ENCODE measurements at places on chromosomes 13 and 19. TPM values are rescaled to one million over a fixed set of nuclear protein-coding genes. Genes with fewer than 3 reads are reported as not detected.

Gene ZNF90
- total RNA-seq: not detected

Gene ZNF253
- total RNA-seq: 1.8 TPM

Gene ANO8
- total RNA-seq: 34.8 TPM

Gene VSTM1
- total RNA-seq: not detected

Gene NKPD1
- not detected for total RNA-seq

Gene DCLK1
- total RNA-seq: 22.6 TPM

Gene MCOLN1
- total RNA-seq: 11.9 TPM

Gene CBY2
- total RNA-seq: not detected

Gene AP1M2
- not detected for total RNA-seq

Gene RFPL4AL1
- total RNA-seq: not detected

GRCh38 chr19:13363954-13364353 lies 142.3 kb downstream of the CACNA1A start:
- DNase-seq: no peak

GRCh38 chr19:31804668-31805067 lies 455.4 kb upstream of the TSHZ3 start:
- DNase-seq: no peak

GRCh38 chr19:54662730-54663129 lies at the start of gene LILRB4:
Gene LILRB4 (plus strand): TSS chr19:54662985. CDS start chr19:54663034, 49 bp downstream.
- DNase-seq: no peak

DNA sequence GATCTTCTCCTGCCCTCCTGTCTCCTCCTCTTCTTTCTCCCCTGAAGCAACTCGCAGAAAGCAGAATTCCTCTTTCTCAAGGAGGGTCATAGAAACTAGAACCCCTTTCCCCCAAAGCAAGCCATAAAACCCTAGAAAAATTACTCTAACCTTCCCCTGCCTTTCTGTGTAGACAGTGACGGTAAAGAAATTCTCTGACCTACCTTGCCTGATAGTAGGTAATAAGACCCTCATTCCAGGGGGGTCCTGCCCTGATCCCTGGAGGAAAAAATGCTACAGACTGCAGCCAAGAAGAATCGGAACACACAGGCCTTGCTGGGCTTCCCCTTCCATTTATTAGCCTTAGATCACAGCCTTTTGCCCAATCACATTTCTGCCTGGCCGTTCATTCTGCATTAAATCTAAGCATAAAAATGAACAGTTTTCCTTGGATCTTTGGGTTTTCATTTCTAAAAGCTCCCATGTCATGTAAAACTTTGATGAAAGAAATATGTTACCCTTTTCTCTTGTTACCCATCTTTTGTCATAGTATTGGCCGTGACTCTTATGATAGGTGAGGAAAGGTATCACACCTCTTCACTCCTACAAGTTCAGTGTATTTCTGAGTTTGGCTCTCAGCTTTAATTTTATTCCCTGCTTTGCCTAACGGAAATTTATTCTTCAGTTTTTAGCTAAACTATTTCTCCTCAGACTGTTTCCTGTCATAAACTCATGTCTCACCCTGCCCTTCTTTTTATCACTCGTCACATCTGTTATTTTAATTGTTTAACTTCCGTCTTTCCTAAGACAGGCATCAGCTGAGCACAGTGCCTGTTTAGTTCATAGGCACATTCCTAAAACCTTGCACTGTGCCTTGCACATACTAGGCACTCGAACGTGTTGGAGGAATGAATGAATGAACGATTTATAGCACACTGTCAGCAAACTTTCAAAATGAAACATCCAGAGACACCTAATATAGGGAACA lies 20.4 kb upstream of the CPB2 start:
- no peak for DNase-seq

GRCh38 chr19:2060884-2061494 lies 9.9 kb upstream of the MKNK2 start:
- peak; percentile 80 for DNase-seq

DNA sequence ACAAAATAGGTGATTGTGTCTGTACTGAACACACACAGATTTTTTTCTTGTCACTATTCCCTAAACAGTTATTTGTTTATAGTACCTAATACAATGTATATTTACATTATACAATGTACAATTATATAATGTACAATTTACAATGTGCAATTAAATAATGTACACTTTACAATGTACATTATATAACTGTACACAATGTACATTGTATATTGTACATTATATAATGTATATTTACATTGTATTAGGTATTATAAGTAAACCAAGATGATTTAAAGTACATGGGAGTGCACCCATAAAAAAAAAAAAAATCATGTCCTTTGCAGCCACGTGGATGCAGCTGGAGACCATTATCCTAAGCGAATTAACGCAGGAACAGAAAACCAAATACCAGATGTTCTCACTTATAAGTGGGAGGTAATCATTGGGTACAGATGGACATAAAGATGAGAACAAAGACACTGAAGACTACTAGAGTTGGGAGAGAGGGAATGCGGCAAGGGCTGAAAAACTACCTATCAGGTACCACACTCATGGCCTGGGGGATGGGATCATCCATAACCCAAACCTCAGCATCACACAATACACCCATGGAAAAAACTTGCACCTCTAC lies 68.1 kb downstream of the ABCC4 start:
- no peak for DNase-seq

DNA sequence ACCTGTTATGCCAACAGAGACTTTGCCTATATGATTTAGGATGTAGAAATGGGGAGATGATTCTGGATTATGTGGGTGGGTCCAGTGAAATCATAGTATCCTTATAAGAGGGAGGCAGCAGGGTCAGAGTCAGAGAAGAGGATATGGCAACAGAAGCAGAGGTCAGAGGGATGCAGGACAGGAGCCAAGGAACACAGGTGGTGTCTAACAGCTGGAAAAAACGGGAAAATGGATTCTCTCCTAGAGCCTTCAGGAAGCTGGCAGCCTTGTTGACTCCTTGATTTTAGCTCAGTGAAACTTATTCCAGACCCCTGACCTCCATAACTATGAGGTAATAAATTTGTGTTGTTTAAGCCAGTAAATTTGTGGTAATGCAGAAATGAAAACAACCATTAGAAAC lies 28.8 kb upstream of the OXGR1 start:
- DNase-seq: no peak

DNA sequence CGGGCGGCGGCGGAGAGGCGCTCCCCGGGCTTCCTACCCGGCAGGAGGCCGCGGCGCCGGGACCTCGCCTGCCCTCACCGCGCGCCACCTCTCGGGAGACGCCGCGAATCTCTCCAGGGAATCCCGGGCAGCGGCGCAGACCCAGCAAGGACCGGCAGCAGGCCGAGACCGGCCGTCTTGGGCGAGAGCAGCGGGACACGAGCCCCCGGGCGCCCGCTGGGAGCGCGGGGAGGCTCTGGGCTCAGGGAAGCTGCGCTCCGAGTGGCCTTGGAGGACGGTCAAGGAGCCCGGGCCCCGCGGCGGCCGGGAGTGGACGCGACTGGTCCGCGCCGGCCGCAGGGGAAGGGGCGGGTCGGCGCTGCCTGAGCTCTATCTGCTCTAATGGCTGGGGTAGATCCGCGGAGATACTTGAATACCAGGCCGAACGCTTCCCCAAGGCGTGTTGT lies 14.7 kb downstream of the CDX2 start:
- DNase-seq: no peak

DNA sequence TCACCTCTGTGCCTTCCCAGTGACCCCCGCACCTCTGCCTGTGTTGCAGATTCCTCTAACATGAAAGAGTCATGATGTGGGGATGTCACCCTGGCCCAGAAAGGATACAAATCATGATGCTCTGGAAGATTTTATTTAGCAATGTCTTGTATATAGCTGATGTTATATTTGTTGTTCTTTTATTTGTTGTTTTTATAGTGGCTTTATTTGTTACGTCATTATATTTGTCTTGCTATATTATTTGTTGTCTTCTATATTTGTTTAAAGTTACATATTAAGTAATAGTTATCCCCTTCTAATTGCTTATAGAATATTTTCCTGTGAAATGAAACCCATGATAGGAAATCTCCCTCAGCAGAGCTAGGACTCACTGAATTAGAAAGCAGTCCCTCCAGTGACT lies 1149.2 kb downstream of the UQCRFS1 start:
- no peak for DNase-seq

- no peak for DNase-seq
Measured at GRCh38 chr13:47656651-47657050, 344.4 kb downstream of the SUCLA2 start.

GRCh38 chr13:86601351-86601750 lies 802.1 kb upstream of the SLITRK6 start:
- DNase-seq: no peak

- DNase-seq: no peak
Measured at GRCh38 chr19:30689474-30689873, 317.3 kb downstream of the ZNF536 start.

- peak; percentile 85 for DNase-seq
Measured at GRCh38 chr19:55467236-55468053, 2.9 kb upstream of the C19orf85 start.

DNA sequence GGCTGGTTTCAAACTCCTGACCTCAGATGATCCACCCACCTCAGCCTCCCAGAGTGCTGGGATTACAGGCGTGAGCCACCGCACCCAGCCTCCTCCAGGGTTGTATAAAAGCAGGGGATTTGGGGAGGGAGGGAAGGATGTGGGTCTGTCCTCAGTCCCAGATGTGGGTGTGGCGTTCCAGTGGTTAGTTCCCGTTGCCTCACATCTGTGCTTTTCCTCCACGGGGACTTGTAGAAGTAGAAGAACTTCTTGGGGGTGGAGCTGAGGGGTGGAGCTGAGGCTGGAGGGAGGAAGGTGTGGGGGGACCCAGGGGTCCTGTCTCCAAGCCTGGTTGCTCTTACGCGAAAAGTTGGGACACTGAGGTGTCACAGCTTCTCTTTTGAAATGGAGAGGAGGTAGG lies 514 bp upstream of the MCEMP1 start:
- DNase-seq: no peak

DNA sequence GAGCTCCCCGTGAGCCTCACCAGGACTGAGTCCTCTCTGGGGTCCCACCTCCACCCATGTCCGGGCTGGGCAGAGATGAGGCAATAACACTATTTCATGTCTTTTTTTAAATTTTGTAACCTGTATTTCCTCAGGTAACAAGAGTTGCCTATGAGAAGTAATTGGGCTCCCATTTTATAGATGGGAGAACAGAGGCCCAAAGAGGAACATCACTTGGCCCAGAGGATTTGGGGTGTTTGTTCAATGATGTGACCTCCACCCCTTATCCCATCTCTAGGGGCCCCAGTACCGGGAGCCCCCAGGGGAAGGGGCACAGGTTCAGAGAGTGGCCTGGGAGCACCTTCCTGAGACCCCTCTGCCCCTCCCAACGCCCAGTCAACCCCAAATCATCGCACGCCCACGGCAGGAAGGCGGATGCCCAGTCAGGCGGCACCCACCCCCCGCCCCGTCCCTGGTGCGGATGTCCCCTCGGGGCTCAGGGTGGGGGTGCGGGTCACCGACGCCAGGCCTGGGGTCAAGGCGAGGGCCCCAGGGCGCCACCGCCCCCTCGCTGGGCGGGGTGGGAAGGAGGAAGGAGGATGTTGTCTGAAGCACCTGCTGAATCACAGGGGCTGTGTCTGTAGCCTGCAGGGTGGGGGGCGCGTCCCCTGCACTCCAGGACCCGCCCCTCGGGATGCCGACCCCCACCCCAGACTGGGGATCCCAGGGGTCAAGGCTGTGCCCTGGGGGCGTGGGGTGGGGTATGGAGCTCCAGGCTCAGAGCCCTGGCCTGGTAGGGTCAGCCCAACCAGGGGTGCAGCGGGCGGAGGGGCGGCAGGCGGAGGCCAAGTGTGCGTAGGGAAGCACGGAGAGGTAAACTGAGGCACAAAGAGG lies 9.0 kb upstream of the CIRBP start:
- DNase-seq: no peak

GRCh38 chr13:34779171-34779570 lies 162.9 kb upstream of the NBEA start:
- no peak for DNase-seq

- peak; percentile 77 for DNase-seq
Measured at GRCh38 chr19:13850910-13851733, 25.8 kb upstream of the NANOS3 start.

GRCh38 chr19:47381653-47382279 lies 32.7 kb downstream of the DHX34 start:
- no peak for DNase-seq

DNA sequence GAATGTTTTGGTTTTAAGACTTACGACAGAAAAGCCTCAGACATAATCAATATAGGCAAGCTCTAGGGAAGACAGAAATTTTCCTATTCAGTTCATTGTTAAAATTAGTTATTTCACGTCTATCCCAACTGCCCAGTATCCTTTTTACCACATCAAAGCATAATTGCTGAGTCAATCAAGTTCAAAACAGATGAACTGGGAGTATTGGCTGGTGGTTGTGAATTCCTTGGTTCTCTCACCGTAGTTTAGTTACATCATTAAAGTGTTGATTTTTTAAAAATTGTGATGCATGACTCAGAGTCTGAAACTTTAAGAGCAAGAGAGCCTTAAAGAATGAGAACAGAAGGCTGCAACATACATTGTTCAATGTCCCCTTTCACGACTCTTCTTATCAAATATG lies 143.3 kb upstream of the FREM2 start:
- DNase-seq: no peak

- no peak for DNase-seq
Measured at GRCh38 chr13:50450279-50450678, 393.2 kb downstream of the DLEU7 start.

- no peak for DNase-seq
Measured at GRCh38 chr19:343941-344624, 513 bp downstream of the MIER2 start.

DNA sequence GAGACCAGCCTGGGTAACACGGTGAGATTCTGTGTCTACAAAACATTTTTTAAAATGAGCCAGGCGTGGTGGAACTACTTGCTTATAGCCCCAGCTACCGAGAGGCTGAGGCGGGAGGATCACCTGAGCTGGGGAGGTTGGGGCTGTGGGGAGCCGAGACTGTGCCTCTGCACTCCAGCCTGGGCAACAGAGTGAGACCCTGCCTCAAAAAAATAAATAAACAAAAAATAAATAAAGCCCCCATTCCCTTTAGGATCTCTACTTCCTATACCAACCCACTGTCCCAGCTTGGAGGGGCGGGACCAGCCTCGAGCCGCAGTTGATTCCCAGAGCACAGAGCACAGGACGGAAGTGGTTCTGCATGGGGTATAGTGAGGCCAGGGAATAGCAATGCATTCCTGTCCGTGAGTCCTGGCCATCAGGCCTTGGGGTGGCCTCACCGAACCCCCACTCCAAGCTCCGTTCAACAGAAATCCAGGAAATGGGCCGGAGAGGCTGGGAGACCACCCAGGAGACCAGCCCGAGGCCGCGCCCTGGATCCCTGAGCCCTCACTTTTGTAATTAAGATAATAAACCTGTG lies 4.9 kb upstream of the PTBP1 start:
- no peak for DNase-seq

DNA sequence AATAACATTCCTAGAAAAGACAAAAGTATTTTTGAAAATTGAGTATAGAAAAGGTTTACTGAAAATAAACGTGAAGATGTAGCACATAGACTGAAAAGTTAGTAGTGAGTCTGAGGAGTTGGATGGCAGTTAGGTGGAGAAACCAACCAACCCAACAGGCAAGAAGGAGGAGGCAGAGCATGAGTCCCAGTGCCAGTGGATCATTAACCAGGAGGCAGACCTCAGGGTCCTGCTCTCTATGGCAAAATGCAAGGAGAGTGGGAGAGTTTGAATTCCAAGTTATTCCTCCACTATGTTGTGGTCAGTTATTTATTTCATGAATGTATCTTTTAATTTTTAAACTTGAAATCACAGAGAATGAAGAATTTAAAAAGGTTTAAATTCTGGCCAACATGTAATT lies 446.4 kb downstream of the GPC6 start:
- no peak for DNase-seq
